ENCODE measurements at places on chromosomes 13 and 19.

GRCh38 chr19:11551603-11552235 lies 7.3 kb downstream of the ELOF1 start:
- DNase-seq: no peak

DNA sequence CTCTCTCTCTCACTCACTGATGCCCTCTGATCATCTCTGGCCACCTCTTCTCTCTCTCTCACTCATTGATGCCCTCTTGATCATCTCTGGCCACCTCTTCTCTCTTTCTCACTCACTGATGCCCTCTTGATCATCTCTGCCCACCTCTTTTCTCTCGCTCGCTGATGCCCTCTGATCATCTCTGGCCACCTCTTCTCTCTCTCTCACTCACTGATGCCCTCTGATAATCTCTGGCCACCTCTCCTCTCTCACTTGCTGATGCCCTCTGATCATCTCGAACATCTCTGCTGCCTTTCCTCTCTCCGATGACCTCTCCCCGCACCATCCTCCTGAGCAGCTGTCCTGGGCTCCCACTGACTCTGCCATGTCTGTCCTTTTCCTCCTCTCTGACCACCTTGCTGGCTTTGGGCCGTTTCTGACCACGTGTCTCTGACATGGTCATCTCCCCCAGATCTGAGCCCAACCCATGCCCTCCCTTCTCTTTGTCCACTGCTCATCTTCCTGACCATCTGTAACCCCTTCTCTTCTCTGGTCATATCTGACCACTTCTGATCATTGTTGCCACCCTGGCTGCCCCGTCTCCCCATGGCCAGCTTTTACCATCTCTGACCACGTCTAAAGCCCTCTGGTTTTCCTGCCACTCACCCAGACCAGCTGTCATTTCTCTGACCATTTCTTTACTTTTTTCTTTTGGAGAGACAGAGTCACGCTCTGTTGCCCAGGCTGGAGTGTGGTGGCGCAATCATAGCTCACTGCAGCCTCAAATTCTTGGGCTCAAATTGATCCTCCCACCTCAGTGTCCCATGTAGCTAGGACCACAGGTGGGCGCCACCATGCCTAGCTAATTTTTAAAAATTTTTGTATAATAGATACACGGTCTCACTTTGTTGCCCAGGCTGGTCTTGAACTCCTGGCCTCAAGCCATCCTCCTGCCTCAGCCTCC lies 2.4 kb downstream of the LRFN3 start:
- no peak for DNase-seq

GRCh38 chr13:108213946-108214345 lies 1.4 kb downstream of the LIG4 start:
- DNase-seq: no peak

GRCh38 chr19:12162513-12162881 lies 399 bp upstream of the ZNF136 start:
- no peak for DNase-seq

GRCh38 chr13:90787007-90787406 lies 560.5 kb upstream of the MIR17HG start:
- no peak for DNase-seq

GRCh38 chr13:42895776-42896175 lies 96.3 kb downstream of the EPSTI1 start:
- DNase-seq: no peak
